Neural progenitor cell (in vitro differentiated cells): ENCODE measurements at places on chromosomes 7 and 10.

DNA sequence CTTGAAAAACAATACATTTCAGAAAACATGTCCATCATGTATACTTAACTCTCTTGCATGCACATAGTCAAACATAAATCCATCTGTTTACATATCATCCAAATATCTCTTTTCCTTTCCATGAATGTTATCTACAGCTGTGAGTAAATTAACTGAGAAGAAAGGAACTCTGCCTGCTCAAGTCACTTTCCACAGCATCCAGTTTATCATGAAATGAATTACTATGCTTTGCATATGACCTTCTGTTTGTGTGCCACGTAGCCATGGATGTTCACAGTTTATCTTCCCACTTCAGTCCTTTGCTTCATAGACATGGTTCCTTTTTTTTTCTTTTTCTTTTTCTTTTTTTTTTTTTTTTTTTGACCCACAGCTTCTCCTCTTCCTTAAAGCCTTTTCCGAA lies 39.6 kb downstream of the BZW2 start:
- DNase-seq, result no peak

DNA sequence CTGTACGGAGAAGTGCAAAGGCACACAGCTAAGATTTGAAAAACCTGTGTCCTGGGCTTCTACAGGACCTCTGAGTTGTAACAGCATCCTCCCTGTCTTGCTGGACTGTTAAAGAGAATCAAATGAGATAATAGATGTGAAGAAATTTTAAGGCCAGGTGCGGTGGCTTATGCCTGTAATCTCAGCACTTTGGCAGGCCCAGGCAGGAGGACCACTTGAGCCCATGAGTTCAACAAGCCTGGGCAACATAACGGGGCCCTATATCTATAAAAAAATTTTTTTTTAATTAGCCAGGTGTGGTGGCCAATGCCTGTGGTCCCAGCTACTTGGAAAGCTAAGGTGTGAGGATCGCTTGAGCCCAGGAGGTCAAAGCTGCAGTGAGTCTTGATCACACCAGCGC lies 2.9 kb upstream of the ARHGAP21 start:
- no peak for DNase-seq

DNA sequence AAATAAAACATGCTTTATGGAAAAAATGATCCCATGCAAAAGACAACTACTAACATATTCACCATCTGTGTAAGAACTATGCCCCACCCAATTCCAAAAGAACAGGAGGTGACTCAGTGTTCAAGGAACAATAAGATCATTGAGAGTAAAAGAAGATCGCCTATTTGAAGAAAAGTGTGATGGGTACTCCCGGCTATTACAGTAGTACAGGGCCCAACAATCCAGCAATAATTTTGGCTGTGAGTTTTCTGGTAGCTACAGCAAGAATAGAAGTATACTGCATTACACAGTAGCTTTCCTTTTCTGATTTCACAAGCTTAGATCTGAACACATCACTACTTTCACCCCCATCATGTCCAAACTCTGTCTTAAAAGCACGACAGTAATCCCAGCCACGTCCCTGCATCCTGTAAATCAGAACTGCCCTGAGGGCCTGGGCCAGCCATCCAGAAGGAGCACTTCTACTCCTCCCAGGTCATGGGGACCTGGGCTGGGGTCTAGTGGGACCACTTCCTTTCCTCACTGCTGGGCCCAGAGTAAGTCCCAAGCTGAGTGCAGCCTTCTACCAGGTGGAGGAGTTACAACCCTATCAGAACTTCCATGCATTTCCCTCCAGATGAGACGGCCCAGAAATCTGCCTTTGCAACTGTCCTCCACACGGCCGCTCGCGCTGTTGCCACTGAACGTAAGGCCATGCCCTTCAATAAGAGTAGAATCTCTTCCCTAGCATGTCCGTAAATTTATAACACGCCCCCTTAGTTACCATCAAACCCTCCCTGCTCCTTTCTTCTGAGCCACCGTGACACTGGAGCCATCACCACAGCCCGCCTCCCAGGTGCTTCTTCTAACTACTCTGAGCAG lies 7.9 kb downstream of the ESYT2 start:
- DNase-seq, result no peak

- peak; percentile 16 for DNase-seq
Observed at GRCh38 chr7:51229106-51229537, 87.5 kb downstream of the COBL start.

DNA sequence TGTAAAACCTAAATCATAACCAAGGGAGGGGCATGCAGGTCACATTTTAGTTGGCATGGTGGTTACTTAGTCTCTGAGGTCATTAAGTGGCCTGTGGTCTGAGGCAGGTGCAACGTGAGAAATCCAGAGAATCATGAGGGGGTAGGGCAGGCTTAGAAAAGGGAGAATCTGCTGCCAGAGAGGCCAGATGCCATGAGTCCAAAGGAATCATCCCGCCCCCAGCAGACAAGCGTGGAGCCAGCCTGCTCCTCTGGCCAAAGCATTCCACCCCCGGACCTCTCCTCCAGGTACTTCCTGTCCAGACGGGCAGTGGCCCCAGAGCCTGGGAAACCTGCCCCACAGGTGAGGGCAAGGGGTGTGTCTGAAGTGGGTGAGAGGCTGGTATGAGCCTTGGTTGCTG lies 196.4 kb upstream of the ZNF32 start:
- no peak for DNase-seq

GRCh38 chr10:51217505-51217904 lies 143.2 kb downstream of the PRKG1 start:
- no peak for DNase-seq

DNA sequence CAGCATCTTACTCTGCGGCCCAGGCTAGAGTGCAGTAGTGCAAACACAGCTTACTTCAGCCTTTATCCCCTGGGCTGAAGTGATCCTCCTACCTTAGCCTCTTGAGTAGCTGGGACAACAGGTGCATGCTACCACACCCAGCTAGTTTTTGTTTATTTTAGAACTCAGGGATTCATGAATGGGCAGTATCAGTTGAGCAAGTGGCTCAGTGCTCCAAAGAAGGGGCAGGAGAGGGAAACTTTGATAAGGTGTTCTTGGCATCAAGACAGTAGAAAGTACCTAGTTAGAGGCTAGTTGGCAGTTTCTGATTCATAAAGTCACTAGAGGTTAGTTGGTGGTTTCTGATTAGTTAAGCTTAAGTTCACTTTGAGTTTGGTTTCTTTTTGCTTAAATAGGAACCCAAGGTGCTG lies 18.4 kb downstream of the TRIM24 start:
- DNase-seq, result no peak

GRCh38 chr10:110852255-110852896 lies 19.4 kb upstream of the PDCD4 start:
- DNase-seq, result no peak

GRCh38 chr7:124723012-124723411 lies 42.6 kb downstream of the GPR37 start:
- no peak for DNase-seq

DNA sequence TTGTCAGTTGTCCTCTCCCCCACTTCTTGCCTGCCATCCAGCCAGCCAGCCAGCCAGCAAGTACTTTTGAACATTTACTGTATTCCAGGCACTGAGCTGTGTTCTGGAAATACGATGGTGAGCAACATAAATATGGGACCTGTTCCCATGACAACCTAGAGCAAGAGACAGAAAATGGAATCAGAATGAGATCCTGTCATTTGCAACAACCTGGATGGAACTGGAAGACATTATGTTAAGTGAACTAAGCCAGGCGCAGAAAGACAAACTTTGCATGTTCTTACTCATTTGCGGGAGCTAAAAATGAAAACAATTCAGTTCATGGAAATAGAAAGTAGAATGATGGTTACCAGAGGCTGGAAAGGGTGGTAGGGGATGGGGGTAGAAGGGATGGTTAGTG lies 140.7 kb downstream of the ICA1 start:
- no peak for DNase-seq

DNA sequence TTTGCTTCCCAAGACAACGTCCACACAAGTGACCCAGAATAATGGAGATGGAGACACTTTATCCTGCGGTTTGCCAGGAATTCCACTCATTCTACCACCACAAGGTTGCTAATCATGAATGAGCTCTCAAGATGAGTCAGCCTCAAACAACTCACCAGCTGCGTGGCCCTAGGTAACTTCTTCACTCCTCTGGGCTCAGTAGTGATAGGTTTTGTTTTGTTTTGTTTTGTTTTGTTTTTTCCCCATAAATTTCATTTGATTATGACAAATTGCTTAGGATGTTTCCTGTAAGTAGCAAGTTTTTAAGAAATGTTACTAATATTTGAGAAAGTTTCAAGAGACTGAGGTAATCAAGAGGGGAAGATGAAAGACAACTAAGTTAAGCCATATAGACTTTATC lies 286.8 kb downstream of the PARD3 start:
- DNase-seq, result peak; percentile 64

DNA sequence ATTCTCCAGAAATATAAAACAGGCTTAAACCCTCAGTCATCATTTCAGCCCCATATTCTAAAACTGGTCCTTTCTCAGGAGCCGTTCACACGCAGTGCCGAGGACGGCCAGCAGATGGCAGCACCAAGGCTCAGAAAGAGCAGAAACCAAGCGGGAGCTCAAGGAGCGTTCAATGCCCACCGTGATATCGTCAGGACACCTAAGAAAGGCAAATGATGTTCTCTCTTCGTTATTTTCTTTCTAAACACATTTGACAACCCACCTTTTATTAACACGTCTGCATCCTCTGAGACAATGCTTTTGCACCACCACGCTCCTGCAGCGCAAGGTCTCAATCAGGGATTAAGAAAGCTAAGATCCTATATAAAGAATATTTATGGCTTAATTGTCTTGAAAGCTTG lies 45.7 kb upstream of the RBM33 start:
- DNase-seq, result peak; percentile 87

- DNase-seq, result no peak
Observed at GRCh38 chr7:112416127-112416526, 34.1 kb upstream of the IFRD1 start.

- peak; percentile 83 for DNase-seq
Observed at GRCh38 chr10:69413221-69413865, 3.4 kb downstream of the TACR2 start.

GRCh38 chr7:16491148-16491547 lies 25.6 kb upstream of the SOSTDC1 start:
- peak; percentile 18 for DNase-seq
